SW 1271 (cell line): ENCODE measurements at places on chromosomes 6 and 20.

GRCh38 chr20:60341062-60341461, 382.8 kb downstream of the CDH26 start:
- DNase-seq, result no peak

DNA sequence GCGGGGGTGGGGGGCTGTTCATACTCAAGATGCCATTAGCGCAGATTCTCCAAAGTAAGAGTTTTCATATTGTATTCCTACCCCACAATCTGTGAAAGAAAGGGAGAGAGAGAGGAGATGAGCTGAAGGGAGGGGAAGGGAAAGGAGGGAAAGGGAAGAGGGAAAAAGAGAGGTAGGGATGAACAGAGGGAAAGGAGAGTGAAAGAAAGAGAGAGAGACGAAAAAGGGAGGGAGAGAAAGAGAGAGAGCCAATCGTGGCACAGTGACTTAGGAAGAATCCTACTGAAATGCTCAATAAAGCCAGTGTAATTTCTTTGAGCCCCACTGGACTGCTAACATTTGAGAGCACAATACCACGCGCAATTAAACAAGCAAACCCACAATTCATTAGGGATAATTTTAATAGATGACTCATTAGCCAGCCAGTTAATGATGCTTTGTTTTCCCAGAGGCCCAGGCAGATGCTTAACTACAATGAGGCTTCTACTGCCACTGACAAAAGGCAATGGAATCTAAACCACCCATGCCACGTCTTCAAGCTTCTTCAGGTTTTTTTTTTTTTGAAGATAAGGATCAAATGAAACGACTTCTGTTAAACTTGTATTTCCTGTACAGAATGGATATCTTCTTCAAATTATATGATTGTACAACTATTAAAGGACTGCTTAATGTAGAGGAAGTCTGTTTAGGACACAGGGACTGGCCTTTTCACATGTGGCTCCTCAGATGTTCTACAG, 306.8 kb downstream of the FOXC1 start:
- no peak for DNase-seq

- no peak for DNase-seq
These were observed 223.7 kb upstream of the SULF2 start for GRCh38 chr20:48008850-48009515.

- DNase-seq, result no peak
These were observed 3.5 kb upstream of the LTA start for GRCh38 chr6:31568537-31568961.

DNA sequence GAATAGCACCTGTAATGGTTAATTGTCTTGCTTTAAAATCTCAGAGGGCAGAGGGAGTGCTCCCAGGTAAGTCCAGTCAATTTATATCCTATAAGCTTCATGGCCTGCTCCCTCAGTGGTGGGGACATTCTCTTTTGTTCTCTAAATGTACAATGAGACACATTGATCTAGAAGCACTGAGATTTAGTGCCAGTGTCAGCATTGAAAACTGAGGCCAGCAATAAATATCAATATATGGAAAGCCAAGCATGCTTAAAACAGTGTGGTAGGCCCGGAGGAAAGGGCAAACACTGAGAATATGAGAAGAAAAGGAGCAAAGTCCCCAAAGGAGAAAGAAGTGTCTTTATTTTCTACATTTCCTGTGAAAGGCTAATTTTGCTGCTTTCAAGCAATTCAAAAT, 68.4 kb upstream of the CCN2 start:
- no peak for DNase-seq

DNA sequence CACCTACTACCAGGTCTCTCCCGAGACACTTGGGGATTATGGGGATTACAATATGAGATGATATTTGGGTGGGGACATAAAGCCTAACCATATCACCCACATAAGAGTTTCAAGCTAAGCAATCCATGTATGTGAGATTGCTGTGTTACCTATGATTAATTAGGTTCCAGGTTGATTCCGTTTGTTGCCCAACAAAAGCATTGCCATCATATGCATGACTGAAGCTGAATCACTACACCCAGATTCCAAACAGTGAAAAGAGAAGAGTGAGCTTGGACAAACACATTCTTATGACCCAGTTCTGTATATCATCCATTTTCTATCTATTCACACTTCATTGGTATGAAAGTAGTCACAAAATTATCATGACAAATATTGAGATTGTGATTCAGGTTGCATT, 952.5 kb upstream of the MAN1A1 start:
- DNase-seq, result no peak

GRCh38 chr20:3815703-3816315, 4.5 kb upstream of the AP5S1 start:
- DNase-seq, result no peak

DNA sequence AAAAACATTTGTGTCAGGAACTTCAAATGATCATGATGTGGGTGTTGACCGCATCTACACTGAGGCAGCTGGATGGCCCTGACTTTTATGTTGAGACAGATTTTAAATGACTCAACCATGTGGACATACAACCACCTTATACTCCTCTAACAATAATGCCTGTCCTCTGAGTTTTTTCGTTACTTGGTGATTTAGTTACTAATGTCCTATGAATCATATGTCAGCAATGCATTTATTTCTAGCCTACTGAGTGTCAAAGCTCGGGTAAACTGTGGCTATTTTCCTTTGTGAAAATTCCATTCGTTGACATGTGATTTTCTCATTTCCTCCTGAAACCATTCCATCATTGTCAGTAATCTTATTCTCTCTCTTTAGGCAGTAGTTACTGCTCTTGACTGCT, 38.9 kb upstream of the NKX2-4 start:
- peak; percentile 93 for DNase-seq
